A549 treated with Hydrocortisone at 1 μM for 4 hours (cell line): ENCODE measurements at places on chromosomes 2 and 18. TPM values are rescaled to one million over a fixed set of nuclear protein-coding genes. Genes with fewer than 3 reads are reported as not detected.

The AAMP gene
- 122 to 179 TPM (median 125 TPM) in 5 replicates for total RNA-seq

The INHBB gene
- total RNA-seq = 23.3 to 28.9 TPM (median 25.9 TPM) in 5 replicates

The ZNF521 gene
- not detected in 5 replicates for total RNA-seq

The XDH gene
- 0.99 to 1.4 TPM (median 1.0 TPM) in 5 replicates for total RNA-seq

The SERPINB7 gene
- total RNA-seq = 1.3 to 3.3 TPM (median 2.2 TPM) in 5 replicates

The CPO gene
- not detected in 5 replicates for total RNA-seq

The REG3G gene
- total RNA-seq = not detected in 5 replicates
